ENCODE measurements at places on chromosomes 1 and 21.

- no peak for DNase-seq
Observed at GRCh38 chr1:3545363-3546047, 65.8 kb downstream of the MEGF6 start.

DNA sequence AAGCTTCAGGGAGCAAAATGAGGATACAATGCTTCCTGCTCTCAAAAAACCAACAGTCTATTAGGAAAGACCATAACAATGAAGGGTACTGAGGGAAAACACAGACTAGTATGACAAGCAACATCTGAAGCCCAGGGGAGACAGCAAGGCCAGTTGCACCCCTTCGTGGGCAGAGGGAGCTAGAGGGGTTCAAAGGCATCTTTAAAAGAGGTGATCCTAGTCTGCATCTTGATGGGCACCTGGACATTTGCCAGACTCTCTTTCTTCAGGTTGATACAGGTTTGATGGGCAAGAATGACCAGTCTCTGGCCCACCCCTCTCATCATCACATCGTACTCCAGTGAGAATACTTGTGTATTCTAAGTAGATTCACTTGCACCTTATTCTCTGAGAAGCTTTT is 177.7 kb downstream of the VAV3 start:
- no peak for DNase-seq

DNA sequence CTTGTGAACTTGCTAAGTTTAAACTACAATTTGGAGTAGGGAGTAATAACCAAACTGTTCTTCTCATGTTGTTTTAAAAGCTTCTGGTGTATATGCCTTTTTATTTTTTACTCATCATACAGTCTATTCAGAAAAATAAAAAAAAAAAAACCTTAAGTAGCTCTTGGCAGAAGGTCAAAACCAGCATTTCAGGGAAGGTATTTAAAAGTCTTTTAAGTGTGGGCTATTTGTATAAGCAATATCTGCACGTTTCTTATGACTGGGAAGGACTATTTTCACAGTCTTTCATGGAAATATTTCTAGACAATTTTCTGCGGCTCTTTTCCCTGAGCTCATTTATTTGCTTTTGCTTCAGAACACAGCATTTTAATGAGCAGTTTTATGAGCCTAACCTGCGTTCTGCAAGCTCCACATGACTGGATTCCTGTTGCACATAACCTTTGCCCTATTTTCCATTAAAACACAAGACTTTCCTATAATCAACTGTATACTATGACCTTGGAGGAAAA is 60.9 kb upstream of the C1orf105 start:
- DNase-seq: peak; percentile 31

- DNase-seq: no peak
Observed at GRCh38 chr1:109826930-109827349, 63.2 kb upstream of the EPS8L3 start.

- DNase-seq: no peak
Observed at GRCh38 chr1:93123201-93123783, 44.2 kb downstream of the MTF2 start.

DNA sequence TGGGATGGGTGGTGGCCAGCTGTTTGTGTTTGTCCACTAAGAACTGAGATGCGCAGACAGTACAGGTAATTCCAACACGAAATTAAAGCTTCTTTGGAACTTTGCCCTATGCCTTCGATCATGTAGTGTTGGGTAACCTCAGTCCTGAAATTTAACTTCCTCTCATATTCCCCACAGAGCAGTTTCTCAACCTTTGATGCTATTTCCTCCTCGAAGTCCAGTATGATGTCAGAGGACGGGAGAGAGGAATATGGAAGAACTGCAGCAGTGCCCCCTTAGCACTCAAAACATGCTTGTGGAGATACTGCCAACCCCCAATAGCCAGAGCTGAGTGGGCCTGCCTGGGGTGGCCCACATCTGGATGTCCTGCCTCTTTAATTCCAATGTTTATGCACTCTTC is 3.6 kb downstream of the LPAR3 start:
- no peak for DNase-seq

- DNase-seq: peak; percentile 9
Observed at GRCh38 chr1:19799230-19800075, at the start of gene TMCO4. Gene TMCO4, minus strand, starts transcription at chr1:19799916. Its CDS starts 19,158 bp downstream, at chr1:19780758.

DNA sequence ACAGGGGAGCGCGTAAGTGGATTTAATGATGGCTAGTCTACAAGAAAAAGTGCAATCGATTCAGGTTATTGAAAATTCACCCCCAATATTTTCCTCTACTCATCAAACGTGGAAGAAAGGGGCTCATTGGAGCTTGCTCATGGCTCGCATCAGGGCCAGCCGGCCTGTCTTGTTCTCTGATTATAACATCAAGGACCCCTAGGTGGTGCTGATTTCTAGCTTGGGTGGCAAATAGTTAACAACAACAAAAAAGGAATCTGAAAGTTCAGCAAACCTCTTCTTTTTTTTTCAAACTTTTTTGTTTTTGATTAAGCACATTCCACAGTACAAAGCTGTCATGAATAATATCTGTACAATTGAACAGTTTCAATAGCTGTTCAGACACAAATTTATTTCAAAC is 35.8 kb upstream of the SOD1 start:
- no peak for DNase-seq

GRCh38 chr1:244273845-244274619 is 177.7 kb downstream of the ADSS2 start:
- peak; percentile 90 for DNase-seq

DNA sequence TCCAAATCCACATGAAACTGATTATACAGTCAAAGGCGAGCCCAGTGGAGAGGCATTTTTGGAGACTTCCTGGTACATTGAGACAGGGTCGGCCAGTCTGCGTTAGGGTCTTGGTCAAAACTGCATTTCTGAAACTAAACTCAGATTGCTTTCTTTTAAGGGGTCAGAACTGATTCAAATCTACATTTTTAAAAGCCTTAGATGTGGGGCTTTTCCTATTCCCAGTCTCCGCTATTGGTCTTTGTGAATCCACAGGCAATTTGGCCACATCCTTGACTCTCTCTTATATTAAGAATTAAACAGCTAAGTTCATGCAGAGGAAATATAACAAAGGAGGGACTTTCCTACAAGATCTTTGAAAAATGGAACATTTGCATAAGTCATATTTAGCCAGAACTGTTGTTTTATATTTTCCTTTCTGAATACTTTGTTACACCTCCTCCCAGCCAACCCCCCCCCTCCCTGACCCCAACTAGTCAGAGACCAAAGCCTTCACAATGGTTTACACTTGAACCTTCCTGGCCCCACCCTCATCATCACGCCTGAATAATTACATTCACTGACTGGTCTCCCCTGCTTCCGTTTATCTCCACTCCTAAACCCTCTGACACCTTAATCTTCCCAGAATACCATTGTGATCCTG is 30.9 kb downstream of the SELL start:
- no peak for DNase-seq
